Right lobe of liver (tissue), 6 donors: ENCODE measurements at places on chromosomes 6 and 20. TPM values are rescaled to one million over a fixed set of nuclear protein-coding genes. Genes with fewer than 3 reads are reported as not detected.

DNA sequence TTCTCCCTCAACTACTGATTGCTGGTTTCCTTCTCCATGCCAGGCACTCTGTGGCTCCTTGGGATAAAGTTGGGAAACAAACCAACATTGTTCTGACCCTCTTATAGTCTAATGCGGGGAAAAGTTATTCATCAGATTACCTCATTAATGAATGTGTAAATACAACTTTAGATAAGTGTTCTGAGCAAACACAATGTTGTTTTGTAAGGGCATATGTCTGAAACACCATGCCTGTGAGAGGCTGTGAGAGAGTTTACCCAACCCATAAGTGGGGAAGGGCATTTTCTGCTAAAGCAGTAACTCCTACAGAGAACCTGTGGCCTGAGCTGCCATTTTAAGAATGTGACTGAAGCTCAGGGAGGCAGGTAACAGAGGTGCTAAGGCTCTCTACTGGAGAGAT is 283.5 kb downstream of the KHDC1L start:
- no peak for DNase-seq

GRCh38 chr6:44660561-44661220 is 273.2 kb downstream of the CDC5L start:
- DNase-seq = no peak

DNA sequence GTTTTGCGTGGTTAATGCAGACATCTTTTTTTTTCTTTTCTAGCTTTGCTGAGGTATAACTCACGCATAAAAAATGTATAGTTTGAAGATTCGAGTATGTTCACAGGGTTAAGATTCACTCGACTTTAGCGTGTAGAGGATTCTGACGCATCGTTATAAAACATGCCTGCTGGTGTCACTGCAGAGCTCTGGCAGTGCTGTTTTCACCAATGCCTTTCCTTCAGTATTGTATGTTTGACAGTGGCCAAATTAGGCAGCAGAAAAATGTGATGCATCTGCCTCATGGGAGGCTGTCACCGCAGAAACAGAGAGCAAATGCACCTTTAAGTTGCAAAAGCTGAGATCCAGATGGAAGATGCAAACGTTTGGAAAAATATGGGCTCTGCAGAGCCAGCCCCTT is 18.0 kb upstream of the SIRPB2 start:
- DNase-seq = no peak

DNA sequence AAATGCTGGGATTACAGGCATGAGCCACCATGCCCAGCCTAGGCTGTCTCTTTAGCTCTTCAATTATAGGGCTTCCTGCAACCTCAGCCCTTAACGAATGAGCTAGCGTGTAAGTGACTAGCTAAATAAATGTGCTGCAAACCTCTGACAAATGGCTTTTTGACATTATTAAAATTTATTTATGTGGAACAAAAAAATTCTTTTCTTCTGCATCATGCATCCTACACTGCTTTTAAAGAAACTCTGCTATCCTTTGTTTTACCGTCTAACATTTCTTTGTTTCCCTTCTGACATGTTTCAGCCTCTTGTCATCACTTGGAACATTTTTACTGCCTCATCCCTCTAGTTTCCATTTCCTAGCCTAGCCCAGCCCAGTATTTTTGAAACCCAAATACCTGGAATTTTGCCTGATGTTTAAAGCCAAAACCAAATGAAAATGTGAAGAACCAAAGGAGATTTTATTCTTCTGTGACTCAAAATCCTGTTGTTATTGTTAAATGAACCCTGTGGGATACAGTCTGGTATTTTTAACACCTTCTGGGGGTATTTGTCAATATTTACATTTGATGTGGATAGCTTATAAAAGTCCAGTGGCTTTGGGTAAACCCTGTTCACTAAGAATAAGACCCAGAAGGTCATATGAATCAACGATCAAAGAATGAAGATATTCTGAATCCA is 9.5 kb downstream of the NT5E start:
- no peak for DNase-seq

DNA sequence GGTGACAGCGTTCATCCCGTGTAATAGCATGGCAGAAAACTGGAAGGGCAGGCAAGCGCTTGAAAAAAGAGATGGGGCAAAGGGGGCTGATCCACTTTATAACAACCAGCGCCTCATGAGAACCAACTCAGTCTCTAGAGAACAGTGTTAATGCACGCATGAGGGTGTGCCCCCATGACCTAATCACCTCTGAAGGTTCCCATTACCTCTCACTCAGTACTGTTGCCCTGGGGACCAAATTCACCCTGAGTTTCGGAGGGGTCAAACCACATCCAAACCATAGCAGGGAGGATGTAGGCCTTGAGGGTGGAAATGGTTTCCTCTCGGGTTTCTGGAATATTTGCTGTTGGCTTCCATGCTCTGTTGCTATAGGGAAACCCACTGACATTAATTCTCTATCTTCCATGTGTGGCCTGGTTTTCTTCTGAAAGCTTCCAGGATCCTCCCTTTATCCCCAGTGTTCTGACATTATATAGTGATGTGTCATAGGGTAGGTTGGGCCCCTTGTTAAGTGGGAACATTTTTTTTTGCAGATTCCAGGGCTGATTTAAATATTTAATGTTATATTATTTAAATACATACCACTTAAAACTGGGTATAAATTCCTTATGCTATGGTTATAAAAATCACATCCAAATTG is 65.2 kb downstream of the PPP1R14C start:
- DNase-seq = no peak

DNA sequence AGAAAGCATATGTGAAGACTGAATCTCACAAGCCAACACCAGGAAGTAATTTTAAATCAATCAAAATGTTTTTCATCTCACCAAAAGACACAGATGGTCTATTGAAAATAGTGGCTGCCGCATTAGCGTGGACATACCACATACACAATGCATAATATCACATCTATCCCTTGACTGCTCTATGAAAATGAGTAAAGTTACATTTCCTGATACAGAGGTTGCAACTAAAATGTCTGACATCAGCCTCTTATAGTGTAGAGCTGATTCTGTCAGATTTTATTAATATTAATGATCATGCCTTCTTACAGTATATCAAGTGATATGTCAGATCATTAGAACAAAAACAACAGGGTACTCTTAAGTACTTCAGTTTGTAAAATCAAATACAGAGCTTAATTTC is 339.8 kb upstream of the EPHA7 start:
- no peak for DNase-seq

DNA sequence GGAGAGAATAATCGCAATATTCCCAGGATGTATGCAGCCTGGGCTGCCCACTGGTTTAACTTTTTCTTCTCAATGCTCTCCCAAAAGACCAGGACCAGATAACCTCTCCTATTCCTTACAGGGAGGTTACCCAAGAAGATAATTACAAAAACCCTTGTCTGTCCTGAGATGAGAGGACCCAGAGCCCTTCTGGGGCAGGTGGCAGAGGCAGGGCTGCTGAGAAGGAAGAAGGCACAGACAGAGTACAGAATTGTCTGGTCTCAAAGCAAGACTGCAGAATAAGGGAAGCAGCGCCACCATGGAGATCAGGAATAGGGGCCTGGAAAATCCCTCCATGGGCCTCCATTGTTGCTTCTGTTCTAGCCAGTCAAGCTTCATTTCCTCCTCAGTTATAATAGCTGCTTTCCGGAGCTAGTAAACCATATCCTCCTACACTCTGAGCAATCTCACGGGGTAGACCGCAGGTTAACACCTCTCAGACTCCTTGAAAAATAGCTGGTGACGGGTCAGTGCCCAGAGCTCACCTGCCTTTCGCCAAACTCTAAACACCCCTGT is 463 bp upstream of the HLA-DMB start:
- no peak for DNase-seq

DNA sequence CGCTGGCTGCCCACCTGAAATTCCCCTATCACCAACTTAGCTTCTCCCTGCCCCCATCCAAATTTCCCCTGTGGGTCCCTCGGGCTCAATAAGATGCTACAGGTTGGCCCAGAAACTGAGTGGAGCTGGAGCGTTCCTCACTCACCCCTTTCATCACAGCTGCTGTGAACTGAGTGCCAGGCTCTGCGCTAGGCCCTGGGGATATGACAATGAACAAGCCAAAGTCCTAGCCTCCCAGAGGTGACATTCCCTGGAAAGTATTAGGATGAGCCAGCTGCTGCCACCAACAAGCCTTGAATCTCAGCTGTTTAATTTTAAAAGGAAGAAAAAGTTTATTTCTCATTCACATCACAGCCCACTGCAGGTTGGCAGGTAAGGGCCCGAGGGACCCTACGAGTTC is 86.6 kb upstream of the EYA2 start:
- DNase-seq = no peak

DNA sequence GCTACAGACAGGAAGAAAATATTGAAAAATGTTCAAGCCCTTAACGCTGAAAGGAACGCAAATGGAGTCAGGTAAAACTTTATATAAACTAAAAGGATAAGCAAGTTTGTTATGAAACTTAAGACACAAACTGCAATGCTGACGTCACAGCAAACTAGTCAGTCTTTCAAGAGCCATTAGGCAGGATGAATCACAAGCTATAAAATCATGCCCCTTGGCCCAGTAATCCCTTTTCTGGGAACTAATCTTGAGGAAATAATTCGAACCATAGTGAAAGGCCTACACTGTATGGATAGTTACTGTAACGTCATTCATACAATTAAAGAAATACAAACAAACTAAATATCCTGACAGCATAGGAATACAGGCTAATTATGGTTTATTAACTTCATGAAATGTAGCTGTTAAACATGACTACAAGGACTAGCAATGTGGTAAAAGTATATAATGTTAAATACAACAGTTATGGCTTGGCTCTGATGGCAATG is 42.7 kb upstream of the HINT3 start:
- DNase-seq = no peak

- no peak for DNase-seq
Observed at GRCh38 chr20:64010711-64011237, 25.2 kb upstream of the C20orf204 start.

DNA sequence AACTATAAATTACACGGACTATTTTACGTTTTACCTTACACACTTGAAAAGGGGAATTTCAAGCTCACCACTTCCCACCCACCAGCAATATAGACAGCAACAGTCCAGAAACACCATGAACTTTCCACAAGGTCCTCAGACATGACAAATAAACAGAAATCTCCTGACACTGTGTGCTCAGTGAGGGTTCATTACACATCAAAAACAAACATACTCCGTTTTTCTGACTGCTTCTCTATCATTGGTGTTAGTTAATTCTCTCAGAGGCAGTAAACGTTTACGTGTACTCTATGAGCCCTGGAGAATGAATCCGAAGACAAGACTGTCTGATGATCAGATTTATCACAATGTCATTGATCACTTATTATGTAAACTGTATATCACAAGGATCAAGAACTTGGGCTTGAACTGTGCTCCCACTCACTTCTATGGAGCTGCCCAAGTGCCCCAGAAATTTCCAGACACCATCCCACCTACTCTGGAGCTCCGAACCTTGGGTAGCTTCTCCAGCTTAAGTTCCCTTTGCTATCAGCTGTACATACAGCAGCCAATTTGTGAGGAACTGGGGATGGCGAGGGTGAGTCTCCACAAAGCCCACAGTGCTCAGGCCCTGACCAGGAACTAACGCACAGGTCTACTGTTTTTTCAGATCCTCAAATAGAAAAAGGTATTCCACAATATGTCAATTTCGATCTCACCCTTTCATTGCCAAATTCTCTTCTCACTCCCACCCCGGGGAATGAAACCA is 86.0 kb downstream of the ALDH8A1 start:
- no peak for DNase-seq

DNA sequence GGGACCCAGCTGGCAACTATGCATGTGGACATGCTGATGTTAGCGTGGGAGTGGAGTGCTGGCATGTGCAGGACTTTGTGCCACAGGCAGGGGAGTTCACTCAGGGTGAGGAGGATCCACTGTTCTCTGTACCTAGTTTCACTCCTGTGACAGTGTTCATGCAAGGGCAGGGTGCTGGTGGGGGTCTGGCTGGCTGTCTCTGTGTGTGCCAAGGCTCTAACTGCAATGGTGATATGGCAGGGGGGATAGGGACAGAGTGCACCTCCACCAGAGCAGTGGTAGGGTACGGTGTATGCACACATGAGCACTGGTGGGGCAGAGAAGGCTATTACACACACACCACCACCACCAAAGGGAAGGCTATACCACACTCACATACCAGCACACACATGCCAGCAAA is 210.2 kb upstream of the DEFB112 start:
- DNase-seq = no peak

- DNase-seq = no peak
Observed at GRCh38 chr6:13722880-13723279, 11.2 kb upstream of the RANBP9 start.

DNA sequence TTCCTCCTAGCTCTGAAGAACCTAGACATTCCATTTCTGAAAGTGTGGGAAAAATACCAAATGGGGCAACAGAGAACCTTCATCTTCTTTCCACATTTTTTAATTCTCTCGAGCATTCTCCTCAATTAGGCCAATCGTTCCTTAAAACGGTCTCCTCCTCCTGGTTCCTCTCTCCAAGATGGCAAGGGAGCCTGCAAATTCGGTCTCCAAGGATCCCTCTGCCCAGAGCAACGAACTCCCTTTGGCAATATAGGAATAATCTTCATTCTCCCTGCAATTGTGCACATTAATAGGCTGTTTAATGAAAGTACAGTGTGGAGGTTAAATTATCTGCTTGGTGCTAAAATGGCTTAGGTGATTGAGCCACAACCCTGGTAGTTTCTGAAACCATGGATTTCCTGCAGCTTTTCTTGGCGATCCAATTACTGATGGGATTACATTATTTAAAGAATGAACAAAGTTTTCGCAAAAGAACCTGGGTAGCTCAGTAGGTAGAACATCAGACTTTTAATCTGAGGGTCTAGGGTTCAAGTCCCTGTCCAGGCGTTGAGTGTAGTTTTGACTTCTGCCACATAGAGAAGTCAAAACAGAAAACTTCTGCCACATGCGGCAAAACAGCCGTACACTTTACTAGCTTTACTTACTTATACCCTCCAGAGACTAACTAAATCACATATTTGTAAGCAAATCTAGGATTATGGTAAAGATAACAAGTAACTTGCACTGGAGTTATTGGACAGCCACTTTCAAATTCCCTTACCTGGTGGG is 102.9 kb upstream of the ZNF184 start:
- DNase-seq = no peak

DNA sequence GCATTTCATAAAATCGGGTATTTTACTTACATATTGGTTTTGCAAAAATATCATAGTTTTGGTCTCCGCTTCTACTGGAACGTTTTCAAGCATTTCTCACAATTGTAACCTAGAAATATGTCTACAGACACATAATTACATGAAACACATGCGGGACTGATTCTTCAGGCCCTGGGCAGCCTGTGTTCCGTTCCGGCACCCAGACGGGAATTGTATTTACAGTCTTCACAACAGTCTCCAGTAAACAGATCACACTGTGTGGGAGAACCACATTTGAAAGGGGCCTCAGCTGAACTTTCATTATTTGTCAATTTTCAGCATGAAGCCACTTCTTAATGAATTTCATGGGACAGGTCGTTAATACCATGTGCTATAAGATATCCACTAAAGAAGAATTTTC is 196.9 kb downstream of the DST start:
- DNase-seq = no peak

Gene SLC13A3
- total RNA-seq = 14.6 TPM
